ENCODE measurements at places on chromosomes 6 and 20.

- H3K4me1 ChIP-seq, result no peaks in the 10 kb centered on the region
- DNase-seq, result no peak
- H3K27ac ChIP-seq, result no peak overlapping the region
- no peaks in the 10 kb centered on the region for H3K27me3 ChIP-seq
- H3K36me3 ChIP-seq, result no peaks in the 10 kb centered on the region
These were observed 42.3 kb upstream of the GRIK2 start for GRCh38 chr6:101351173-101351572.

DNA sequence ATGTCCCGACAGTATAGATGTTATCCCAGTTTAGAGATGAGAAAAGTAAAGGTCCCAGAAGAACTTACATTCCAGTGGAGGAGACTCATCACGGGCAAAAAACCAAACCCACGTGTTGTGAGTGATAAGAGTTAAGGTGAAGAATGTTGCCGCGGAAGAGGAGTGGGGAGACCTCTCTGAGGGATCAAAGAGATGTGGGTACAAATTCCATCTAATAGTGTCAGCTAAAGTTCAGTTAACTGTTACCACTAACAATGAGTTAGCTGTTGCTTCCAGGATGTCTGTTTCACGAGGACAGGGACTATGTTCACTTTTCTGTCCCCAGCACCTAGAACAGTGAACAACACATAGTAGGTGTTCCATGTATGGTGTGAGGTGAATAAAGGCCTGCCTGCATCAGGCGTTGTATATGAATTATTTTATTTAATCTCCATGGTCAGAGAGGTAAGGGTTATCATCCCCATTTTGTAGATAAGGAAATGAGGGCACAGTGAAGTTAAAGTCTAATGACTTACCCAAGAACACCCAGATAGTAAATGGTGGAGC lies 39.8 kb upstream of the RSPO4 start:
- no peak for DNase-seq
- no peaks in the 10 kb centered on the region for H3K27me3 ChIP-seq
- no peak overlapping the region for H3K4me3 ChIP-seq
- H3K27ac ChIP-seq, result no peak overlapping the region

DNA sequence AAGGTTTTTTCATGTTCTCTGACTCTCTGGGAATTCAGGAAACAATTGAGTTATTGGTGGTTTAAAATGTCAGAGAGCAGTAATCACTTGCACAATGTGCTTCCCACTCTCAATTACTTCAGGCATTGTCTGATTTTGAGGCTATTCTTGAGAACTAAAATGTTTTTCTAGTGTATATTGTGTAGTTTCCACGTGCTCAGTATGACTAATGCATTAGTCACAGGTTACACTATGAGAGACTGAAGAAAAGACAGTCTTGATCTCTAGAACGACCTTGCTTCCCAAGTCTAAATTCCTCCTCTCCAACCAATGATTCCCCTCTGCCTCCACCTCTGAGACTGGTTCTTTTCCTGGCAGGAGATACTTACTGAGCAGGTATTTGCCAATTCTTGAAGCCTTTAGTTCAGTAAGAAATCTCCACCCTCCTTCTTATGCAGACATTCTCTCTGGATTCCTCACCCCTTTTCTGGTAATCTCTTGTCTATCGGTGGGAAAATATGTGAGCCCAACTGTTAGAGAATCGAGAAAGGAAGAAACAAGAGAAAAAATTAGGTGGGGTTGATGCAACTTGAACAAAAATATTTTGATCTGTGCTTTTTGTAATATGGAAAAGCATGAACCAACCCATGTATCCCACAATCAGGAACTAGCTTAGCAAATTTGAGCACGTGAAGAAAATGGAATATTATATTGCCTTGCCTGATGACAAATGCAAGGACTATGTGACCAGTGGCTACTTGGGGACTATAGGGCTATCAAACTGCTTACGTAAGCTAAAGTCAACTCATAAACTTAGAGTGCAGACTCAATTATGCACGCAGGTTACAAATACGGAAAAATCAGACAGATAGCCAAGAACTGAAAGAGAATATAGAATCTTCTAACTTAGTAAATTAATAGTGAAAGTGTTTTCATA lies 61.1 kb upstream of the SLC22A16 start:
- no peak overlapping the region for H3K27ac ChIP-seq
- H3K27me3 ChIP-seq, result no peaks in the 10 kb centered on the region
- H3K36me3 ChIP-seq, result no peaks in the 10 kb centered on the region
- DNase-seq, result no peak

DNA sequence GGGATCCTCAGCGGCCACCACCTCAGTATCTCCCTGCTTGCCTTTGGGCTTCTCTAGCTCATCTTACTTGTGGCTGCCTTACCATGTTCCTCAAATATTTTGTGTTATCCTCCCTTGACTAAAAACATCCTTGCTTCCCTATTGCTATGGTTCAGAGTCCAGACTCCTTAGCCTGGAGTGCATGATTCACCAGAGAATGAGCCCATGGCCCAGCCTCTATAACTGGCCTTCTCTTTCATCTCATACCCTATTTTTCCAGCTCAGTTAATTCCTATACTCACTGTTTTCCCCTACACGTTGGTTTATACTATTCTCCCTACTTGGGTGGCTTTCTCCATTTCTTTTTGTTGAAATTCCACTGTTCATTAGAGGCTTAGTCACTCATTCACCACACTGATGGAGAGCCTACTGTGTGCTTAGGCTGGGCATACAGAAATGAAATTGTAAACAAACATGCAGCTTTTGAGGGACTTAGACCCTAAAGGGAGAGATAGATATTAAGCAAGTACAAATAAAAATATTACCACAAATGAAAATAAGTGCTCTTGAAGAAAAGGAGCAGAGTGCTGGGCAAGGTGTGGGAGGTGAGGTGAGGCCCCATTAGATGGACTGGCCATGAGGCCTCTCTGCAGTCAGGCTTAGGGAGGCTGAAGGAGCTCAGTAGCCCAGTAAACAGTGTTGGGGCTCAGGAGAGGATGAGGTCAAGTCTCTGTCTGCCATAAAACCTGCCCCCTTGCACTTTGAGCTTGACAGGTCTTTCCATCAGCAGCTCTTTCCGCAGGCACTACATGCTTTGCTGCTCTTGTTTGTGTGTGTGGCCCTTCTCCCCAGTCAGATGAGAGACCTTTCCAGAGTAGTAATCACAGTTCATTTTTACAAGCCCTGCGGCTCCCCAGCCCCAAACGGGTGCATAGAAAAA lies 109.3 kb downstream of the TCP11 start:
- no peak overlapping the region for H3K4me3 ChIP-seq
- no peak for DNase-seq
- no peaks in the 10 kb centered on the region for H3K36me3 ChIP-seq
- no peak overlapping the region for H3K27ac ChIP-seq
- H3K27me3 ChIP-seq, result no peaks in the 10 kb centered on the region

DNA sequence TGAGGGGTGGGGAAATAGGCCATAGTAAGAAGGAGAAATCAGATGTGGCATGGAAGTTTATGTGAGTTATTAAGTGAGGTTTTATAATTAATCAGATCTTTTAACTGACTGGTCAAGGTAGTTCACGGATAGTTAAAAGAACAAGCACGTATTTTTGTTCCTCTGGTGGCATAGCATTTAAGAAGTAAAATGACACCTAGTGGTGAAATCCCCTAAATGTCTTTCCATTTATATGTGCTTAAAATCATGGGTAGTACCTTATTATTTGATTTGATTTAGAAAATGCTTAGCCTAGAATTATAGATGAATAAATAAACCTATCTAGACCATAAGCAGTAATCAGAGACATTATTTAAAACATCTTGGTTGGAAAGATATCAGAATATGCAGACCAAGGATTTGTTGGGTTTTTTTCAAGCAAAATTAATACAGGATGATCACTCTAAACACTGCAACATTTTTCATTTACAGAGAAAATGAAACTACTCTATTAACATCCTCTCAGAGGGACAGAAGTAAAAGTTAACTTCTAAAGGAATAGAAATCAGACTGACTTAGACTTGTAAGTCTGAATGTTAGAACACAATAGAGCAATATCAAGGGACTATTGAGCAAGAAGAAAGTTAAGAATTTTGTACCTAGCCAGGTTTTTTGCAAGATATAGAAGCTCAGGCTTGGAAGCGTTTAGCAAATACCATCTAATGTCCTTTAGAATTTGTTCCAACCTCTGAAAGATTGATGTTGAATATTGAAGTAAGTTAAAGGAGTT lies 81.1 kb downstream of the STXBP5 start:
- no peak for DNase-seq
- peaks cover 10% of the 10 kb centered on the region for H3K36me3 ChIP-seq
- H3K27ac ChIP-seq, result no peak overlapping the region
- no peak overlapping the region for H3K4me3 ChIP-seq
- H3K27me3 ChIP-seq, result no peaks in the 10 kb centered on the region
- peaks cover 3% of the 10 kb centered on the region for H3K4me1 ChIP-seq

DNA sequence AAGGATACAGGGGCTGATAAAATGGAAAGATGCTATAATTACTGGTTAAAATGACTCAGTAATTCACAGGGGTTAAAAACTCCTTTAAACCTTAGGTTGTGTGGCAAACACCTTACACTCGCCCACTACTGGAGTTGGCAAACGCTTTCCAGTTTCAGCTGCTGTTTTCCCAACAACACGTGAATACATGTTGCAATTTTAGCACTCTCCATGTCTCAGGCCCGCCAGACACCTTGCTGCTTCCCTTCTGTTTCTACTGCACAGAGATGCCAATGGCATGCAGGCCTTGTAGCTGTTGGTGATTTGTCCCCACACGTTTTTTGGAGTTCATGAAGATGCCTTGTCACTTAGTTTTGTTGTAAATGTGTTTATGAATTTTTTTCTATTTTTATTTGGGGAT lies 5.3 kb upstream of the TTPAL start:
- peaks cover 6% of the 10 kb centered on the region for H3K4me1 ChIP-seq
- H3K36me3 ChIP-seq, result no peaks in the 10 kb centered on the region
- no peaks in the 10 kb centered on the region for H3K27me3 ChIP-seq
- DNase-seq, result no peak
- no peak overlapping the region for H3K27ac ChIP-seq

DNA sequence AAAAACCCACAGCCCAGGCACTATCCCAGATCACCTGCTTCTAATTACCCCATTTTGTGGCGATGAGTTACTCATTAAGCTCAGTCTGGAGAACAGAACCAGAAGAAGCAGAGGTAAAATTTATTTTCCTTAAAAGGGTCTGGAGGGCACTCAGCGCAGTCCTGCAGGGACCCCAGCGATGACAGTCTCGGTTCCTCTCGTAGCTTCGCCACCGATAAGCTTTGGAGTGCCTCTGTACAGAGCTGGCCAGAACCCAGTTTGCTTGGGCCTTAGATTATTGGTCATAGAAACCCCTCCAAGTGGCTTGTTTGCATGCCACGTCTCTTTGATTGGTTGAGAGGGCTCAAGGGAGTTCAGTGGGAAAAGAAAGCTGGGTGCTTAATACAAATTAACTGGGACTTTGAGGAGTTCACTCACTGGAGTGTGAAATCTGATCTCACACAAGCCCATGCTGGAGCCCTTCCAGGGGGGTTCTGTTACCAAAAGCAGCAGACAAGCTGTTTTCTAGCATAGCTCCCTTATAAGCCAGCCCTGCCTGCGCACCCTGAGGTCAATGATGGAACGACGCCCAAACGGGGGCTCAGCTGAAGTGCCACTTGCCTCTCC lies 158.5 kb upstream of the ARID1B start:
- no peaks in the 10 kb centered on the region for H3K4me1 ChIP-seq
- H3K36me3 ChIP-seq, result no peaks in the 10 kb centered on the region
- H3K27ac ChIP-seq, result no peak overlapping the region
- no peaks in the 10 kb centered on the region for H3K27me3 ChIP-seq
- DNase-seq, result no peak

- H3K27ac ChIP-seq, result no peak overlapping the region
- DNase-seq, result no peak
- H3K27me3 ChIP-seq, result no peaks in the 10 kb centered on the region
- H3K36me3 ChIP-seq, result peaks cover 33% of the 10 kb centered on the region
- no peak overlapping the region for H3K4me3 ChIP-seq
These were observed 95.4 kb downstream of the MAP3K5 start for GRCh38 chr6:136696783-136697364.

DNA sequence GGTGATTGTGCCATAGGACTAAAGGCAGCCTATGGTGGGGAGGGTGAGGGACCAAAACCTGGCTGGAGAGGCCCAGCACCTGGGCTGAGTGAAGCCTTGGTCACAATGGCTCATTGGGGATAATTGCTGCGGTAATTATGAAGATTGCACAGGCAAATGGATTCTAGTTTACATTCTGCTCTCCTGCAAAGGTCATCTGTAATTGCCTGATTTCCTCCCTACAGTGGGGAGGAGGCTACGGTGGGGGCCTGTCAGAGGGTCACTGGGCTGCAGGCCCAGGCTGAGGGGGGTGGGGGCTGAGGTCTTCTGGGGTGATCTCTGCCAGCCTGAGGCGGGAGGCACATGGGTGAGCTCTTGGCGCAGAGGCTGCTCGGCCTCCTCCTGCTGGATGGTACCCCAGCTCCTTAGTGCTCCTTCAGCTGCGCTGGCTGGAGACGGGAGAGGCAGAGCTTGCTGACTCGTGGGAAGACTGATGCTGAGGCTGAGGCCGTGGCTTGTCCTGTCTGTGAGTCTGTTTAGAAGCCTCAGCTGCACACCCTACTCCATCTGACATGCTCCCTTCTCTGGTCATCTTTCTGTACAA lies 30.3 kb downstream of the PACSIN1 start:
- no peak for DNase-seq
- no peaks in the 10 kb centered on the region for H3K27me3 ChIP-seq
- no peaks in the 10 kb centered on the region for H3K4me1 ChIP-seq
- H3K36me3 ChIP-seq, result no peaks in the 10 kb centered on the region

Data from T-cell (primary cell).